Esophagus squamous epithelium (tissue), 5 donors: ENCODE measurements at places on chromosomes 3 and 15.

GRCh38 chr3:155682426-155683343, 62.2 kb downstream of the PLCH1 start:
- DNase-seq: no peak

DNA sequence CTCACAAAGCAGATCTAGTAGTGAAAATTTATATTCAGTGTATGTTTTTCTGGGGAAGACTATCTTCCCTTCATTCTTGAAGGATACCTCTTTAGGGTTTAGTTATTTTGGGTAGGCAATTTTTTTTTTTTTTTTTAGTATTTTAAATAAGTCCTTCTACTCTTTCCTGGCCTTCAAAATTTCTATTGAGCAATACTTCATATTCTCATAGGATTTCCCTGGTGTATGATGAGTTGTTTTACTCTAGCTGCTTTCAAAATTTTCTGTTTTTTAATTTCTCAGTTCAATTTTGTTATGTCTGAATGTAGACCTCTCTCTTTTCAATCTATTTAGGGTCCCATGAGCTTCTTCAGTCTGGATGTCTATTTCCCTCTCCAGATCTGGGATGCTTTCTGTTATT, 74.3 kb upstream of the PLSCR4 start:
- no peak for DNase-seq

GRCh38 chr15:39589193-39589814, 8.4 kb downstream of the THBS1 start:
- DNase-seq: no peak

DNA sequence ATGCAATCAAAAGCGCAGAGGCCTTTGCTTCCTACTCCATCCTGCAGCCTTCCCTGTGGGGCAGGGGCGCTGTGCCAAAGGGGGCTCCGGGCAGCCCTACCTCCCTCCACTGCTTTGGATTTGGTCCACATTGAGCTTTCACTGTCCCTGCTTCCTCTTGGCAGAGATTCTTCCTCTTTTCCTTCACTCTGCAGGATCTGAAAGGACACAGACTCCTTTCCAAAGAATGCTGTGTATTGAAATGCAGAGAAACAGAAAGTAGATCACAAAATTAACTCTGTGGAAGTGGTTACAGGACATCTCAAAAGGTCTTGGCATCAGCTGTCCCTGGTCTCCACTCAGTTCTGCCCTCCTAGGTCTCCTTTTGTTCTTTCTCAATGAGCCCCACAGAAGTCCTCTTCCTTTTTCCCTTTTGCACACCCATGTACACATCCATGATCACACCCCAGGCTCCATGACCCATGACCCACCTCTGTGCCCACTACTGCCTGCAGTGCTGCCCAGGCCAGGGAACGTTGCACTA, 64.1 kb downstream of the CCR1 start:
- no peak for DNase-seq

DNA sequence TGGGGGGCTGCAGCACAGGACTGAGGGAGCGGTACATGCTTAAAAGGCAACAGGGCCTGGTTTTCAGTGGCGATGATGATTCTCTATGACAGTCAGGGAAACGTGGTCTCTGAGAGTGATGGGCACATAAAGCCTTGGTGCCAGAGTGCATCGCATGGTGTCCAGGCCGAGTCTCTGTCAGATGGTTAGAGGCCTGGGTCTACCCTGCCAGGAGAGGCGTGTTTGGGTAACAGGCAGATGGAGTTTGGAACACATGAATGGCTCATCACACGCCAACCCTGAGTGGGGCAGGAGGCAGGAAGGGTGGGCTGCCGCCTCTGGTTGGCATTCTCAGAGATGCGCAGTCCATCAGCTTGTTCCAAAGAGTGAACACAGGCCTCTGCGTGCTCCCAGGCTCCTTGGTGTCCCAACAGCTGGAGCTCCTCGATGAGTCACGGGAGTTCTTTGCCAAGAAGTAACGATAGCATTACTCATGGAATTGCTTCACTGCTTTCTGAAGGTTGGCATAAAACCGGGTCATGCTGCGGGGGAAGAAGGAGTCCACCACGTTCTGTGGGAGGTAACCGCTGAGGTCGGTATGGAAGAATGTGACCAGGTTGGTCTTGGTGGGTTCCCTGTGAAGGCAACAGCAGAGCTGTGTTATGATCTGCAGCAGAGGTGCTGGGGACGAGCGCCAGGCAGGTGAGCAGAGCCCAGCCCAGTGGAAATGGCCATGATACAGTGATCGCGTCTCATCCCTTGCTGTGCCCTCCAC, 11.0 kb downstream of the STARD5 start:
- no peak for DNase-seq

DNA sequence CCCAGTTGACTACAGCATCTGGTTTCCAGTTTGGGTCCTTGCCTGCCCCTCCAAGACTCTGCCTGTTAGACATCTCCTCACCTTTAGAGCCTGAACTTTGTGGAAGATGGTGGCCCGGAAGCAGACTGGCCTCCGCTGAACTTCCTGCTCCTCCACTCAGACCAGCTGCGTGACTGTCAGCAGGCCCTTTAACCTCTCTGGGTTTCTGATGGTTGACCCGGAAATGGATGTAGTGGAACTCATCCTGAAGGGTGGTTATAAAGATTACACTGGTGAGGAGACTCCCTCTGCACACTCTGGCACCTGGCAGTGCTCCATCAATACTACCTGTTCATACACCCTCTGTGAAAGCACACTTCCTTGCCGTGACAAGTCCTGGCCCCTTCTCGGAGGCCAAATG, 151.9 kb upstream of the TLE3 start:
- DNase-seq: no peak

DNA sequence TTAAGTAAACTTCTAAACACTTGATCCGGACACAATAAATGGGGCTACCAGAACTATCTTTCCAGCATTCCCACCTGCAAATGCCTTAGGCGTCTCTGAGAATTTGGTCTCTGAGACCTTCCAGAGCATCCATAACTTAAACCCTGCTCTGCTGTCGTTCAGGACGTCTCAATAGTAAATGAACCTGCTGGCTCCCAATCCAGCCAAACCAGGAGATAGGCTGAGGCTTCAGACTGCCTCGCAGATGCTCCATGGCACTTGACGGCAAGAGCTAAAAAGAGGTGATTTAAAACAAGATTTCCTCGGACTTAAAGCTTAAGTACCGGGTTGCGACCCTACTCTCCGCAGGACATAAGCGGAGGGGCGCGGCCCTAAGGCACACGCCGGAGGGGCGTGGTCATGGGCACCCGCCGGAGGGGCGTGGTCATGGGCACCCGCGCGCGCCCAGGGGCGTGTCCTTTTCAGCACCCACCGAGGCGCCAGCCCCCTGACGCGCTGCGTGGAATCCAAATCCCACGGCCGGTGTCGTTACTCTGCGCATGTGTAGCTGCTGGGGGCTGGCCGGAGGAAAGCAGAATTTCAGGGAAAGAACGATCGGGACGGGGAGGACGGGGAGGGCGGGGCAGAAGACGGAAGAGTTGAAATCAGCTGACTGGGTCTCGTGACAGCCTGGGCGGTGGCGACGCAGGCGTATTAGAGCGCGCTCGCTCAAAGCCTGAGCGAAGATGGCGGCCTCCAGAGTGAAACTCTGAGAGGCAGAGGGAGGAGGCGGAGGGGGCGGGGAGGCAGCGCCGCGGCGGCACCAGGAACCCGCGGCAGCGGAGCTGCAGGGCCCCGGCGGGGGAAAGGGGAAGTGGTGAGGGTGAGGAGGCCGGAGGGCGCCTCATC, at the start of gene DNAJC13:
Gene DNAJC13, plus strand, starts transcription at position 696 of the 888 bp plus-strand sequence. CDS start 17,049 bp downstream, outside the sequence.
- DNase-seq: peak; percentile 68

DNA sequence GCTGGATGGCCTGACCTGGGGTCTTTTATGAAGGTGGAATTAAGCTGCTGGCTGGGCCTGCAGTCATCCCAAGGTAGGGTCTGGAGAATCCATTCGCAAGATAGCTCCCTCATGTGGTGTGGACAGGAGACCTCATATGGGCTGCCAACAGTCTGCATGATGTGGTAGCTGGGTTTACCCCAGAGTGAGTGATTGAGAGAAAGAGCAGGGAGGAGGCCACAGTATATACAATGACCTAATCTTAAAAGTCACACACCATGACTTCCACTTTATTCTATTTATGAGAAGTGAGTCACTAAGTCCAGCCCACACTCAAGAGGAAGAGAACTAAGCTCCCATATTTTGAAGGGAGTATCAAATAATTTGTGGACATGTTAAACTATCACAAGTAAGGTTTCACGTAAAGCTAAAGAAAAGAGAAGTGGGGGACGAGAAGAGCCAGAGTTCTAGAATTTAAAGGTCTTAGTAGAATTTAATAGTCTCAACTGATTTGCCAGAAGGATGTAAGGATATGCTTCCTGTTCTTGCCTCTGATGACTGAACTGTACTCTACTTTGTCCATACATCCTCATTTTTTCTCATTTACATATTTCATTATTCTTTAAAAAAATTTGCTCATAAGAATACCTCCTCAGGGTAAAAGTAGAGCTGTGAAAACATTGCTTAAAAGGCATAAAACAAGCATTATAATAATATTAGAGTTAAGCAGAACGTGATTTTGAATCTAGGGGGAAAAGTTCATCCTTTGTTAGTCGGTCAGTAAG, 184.4 kb downstream of the PEX5L start:
- DNase-seq: no peak

- no peak for DNase-seq
Observed at GRCh38 chr15:87563869-87564268, 692.7 kb downstream of the NTRK3 start.

- DNase-seq: no peak
Observed at GRCh38 chr3:89052386-89052785, 55.0 kb upstream of the EPHA3 start.

- DNase-seq: no peak
Observed at GRCh38 chr15:57387564-57388076, 11.3 kb downstream of the CGNL1 start.

DNA sequence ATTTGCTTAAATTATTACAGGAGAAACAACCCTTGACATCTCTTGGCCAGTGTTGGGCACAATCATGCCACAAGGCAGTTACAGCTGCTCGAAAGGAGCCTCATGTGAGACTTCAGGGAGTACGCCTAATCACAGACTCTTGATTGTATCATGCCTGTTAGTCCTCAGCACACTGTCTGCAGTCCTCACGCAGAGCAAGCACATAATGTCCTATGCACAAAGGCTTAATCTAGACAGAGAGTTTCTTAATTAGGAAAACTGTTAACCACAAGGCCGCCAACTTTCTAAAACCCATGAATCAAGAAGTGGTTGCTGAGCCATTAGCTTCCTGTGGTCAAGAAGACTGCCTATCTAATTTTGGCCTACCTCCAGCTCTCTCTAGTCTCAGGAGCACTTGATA, 172.0 kb downstream of the UNC13C start:
- DNase-seq: no peak

GRCh38 chr3:126755866-126756265, 51.8 kb downstream of the CHCHD6 start:
- DNase-seq: no peak

GRCh38 chr3:197820550-197821335, 29.7 kb downstream of the LRCH3 start:
- DNase-seq: no peak

DNA sequence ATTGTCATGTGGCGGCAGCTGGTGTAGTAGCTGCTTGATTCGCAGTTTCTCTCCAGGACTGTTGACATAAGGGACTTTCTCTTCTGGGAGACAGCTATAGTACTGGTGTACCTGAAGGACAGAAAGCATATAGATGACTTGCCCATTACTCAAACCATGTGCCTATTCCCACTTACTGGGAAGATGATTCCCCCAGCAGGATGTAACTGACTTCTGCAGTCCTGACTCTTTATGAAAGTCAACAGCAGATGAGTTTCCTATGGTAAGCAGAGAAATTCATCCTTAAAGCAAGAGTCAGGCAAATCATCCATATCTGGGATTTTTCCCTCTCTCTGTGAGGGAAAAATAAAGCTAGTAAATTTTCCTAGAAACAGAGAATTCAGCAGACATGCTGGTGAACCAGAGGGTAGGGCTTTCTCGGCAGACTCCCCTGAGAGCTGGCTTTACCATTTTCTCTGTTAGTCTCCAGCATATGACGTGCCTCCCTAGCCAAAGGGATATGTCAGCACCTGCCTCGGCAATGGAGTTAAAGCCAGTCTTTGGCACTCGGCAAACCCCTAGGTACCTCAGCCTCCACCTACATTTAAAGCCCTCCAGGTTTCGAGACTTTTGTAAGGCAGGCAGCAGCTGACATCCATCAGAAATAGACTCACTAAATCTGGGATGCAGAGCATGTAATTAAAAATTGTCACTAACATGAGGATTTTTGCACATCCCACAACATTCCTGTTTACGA, 62.1 kb downstream of the PRICKLE2 start:
- DNase-seq: no peak

GRCh38 chr3:72663429-72663828, 184.8 kb downstream of the SHQ1 start:
- DNase-seq: no peak

DNA sequence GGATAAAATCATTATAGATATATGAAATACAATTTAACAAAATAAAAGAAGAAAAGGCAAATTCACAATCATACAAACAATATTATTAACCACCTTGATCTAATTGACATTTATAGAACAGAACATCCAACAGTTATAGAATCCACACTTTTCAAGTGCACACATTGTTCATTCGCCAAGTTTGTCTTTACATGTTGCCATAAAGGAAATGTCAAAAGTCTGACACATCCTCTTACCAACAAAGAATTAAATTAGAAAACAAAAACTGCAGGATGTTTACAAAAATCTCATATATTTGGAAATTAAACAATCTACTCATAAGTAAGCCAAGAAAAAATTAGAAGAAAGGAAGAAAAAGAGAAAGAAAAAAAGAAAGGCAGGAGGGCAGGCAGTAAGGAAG, 909.2 kb upstream of the EPHA6 start:
- no peak for DNase-seq

DNA sequence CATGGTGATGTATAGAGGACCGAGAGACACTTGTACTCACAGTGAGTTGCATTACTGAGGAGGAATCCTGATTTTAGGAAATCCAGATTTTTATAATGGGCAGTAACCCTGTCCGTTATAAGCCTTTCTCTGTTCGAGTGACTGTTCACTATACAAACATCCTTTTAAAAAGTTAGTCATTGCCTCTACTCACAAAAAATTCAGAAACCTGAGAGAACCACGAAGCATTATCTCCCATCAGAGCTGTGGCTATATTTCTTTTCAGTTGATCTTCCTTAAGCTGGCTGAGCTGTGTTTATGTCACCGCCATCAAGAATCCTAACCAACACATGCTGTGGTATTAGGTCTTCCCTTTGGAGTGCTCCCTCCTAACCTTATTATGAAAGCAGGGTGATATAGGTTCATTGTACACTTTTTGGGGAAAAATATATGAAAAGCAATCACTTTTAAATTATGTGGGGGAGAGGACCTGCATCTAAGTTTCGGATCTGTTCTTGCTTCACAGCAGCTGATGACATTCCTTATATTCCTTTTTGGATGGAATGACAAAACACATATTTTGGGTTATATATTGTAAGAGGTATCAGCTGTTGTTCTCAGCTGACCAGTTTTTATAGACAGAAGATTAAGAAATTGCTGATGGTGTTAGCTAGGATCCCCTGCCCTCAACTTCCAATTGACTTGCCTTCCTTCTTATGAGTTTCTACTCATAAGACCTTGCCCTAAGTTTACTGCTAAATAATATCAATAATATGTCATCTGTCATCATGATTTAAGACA, 465.9 kb upstream of the RASGRP1 start:
- no peak for DNase-seq

GRCh38 chr3:183400352-183400751, 28.1 kb downstream of the MCF2L2 start:
- DNase-seq: no peak
